GM12865 (cell line): ENCODE measurements at places on chromosomes 13 and 19.

- DNase-seq = no peak
Observed at GRCh38 chr13:53848366-53848961, 819.9 kb downstream of the OLFM4 start.

- DNase-seq = no peak
Observed at GRCh38 chr13:29903996-29904395, 53.6 kb upstream of the UBL3 start.

GRCh38 chr19:5893907-5894703, 9.5 kb downstream of the NDUFA11 start:
- DNase-seq = no peak

- DNase-seq = no peak
Observed at GRCh38 chr19:40150170-40150569, 41.1 kb upstream of the MAP3K10 start.

GRCh38 chr13:76499891-76500290, 386.3 kb downstream of the KCTD12 start:
- DNase-seq = no peak

DNA sequence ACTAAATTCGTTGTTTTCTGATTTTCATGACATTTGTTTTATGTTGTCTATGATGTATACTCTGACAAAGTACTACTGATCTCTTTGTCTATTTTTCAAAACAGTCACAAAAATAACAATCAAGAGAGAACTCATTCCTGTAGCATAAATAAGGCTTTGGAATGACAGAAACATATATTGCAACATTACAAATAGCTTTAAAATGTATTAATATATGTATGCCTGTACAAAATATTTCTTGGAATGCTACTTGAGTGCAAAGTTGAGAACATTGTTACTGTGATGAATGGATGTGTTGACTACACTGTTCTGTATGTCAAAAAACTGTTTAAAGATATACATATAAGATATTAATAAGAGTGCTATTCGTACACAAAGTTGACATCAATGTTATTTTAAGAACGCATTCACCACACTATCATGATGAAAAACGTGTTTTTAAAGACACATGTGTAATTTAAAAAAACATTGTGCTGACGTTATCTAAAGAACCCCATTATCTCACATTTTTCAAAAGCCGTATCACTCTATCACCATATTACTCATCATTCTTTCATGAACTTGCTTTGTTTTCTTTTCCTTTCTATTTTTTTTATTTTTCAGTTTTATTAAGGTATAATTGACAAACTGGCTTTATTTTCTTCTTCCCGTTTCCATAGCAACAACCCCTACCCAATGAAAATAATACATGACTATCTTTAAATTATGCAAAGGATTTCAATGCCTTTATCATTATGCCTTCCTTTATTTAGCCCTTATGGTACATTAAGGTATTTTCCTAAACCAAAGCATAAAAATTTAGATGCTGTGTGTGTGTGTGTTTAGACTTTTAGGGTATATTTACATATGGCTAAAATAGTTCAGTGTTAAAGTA, 918.8 kb downstream of the SLITRK1 start:
- no peak for DNase-seq

DNA sequence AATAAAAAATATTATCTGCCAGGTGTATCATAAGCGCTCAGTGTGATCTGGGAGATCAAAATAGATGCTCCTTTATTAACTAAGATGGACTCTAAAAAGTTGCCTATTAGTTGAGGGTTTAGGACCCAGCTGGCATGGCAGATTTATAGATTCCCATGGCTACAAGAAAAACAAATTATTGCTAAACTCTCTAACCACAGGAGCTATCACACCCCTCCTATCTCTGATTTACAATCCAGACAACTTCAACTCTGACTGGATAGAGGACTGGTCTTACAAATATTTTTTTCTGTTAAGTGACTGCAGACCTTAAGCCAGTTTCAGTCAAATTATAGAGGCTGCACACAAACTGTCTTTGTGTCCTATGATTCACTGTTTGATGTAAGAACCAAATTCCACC, 45.4 kb upstream of the MYCBP2 start:
- no peak for DNase-seq

- DNase-seq = no peak
Observed at GRCh38 chr13:46736541-46737310, 60.2 kb downstream of the ESD start.

DNA sequence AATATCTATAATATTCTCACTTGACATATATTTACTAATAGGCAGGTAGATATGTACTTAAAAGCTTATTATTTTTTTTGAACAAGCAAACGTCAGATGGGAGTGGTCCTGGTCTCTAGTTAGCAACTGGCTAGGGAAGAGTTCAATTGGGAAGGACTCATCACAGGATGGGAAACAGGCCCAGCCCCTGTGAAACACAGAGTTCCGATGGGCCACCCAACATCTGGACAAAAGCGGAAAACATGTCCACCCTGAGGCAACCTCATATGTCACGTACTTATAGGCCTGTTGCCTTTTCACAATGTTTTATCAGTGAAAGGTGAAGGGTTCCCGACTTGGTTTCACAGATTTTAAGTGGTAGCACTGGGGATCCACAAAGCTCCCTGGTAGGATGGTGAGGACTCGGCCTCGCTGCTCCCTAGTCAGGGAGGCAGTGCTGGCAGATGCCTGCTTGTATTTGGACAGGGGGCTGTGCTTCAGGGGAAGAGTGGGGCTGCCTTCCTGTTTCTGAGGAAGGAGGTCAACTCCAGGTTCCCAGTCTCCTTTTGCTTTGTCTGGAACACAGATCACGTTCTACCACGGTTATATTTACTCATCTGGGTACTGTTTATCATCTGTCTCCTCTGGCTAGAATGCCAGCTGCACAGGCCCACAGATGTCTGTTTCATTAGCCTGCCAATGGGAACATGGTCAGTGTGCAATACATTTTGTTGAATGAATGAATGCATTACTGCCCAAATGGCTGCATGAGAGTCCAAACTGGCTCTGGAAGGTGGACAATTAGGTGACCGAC, 49.4 kb upstream of the SLC15A1 start:
- DNase-seq = no peak

DNA sequence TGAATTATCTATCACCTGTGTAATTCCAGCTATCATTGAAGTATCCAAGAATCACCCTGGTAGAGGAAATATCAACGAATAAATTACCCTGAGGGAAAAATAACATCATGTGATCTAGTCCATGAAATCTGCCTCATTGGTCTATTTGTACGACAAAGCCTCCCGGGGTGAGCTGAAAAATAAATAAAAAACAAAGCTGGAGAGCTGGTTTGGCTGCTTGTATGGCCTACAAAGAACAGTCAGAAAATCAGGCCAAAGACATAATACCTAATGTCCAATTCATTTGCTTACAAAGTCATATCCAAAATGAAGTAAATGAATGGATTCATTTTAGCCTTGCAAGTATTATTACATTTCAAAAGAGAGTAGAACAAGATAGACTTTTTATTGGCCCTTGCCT, 449.9 kb downstream of the KLF12 start:
- DNase-seq = no peak

DNA sequence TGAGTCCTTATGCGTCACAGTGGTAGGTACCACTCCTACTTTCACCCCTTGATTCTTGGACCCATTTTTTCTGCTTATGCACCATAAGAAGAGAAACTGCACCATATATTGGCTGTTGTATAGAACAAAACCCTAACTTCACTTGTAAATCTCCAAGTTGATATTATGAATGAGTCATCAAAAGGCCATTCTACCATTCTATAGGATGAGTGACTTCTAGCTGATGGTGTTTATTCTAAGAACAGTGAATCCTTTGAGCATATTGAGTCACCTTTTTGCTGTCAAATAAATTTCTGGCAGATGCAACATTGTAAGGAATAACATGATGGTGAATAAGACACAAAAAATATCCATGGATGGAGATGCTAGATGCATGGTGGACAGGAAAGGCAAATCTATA, 57.7 kb downstream of the POLR1D start:
- no peak for DNase-seq

DNA sequence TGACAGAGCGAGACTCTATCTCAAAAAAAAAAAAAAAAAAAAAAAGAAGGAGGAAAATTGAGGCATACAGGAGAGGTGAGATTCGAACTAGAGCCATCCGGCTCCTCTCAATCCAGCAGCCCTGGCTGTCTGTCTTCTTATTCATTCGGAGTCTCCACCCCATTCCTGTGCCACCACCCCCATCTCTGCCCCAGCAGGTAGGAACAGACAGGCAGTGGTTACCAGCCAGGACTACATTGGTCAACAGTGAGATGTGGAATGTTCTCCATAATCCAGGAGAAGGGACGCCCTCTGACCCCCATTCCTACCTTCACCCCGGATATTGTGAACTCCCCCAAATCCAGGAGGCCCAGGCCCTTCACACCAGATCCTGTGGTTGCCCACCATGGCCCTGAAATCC, 6.6 kb upstream of the S1PR2 start:
- DNase-seq = no peak

DNA sequence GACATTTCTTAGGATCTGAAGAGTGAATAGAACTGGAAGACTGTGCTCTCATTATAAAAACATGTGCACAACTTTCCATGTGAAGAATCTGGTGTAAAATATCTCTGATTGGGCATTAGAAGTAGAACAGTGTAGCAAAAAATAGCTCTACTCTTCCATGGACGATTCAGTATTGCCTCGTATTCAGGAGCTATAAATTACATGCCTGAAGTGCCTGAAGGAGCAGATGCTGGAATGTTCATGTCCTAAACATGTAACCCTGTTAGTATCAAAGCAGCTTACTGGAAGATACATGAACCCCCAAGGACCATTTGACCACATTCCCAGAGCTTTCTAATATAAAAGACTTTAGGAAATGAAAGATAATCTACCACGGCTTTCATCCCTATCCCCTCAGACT, 528.9 kb downstream of the DACH1 start:
- no peak for DNase-seq

- DNase-seq = no peak
Observed at GRCh38 chr19:21693399-21693798, 74.0 kb downstream of the ZNF100 start.
